ENCODE measurements at places on chromosomes 7 and 10.

DNA sequence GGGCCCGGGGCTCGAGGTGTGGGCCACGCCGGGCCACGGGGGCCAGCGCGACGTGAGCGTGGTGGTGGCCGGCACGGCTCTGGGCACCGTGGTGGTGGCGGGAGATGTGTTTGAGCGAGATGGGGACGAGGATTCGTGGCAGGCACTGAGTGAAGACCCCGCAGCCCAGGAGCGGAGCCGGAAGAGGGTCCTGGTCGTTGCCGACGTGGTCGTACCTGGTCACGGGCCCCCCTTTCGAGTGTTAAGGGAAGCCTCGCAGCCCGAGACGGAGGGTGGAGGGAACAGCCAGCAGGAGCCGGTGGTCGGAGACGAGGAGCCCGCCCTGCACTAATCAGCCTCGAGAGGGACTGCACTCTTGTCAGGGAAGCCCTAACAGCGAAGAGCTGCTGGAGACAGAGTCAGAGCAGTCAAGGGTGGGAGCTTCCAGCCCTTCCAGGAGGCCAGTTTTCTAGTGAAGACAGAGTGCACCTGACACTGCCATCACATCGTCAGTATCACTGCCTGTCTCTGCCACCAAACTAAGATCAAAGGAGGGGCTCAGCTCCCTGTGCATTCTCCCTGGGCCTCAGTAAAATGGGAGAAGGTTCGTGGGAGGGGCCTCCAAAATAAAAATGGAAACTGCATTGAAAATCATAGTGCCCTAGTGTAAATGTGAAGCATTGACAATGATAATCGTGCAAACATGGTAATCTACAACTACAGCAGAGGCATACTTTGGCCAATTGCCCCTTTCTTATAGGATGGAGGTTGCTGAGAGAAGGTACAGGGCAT lies 1.3 kb downstream of the MBLAC1 start:
- DNase-seq = no peak

GRCh38 chr7:8423057-8423456 lies 10.4 kb upstream of the NXPH1 start:
- no peak for DNase-seq

- no peak for DNase-seq
Observed at GRCh38 chr10:5550250-5550545, 25.4 kb downstream of the CALML3 start.

- DNase-seq = no peak
Observed at GRCh38 chr10:78861529-78862327, 207.0 kb upstream of the ZMIZ1 start.

- no peak for DNase-seq
Observed at GRCh38 chr7:40530292-40530691, 395.5 kb downstream of the SUGCT start.

- no peak for DNase-seq
Observed at GRCh38 chr10:87504307-87504639, 420 bp upstream of the MINPP1 start.
